ENCODE measurements at places on chromosomes 11 and 22. TPM values are rescaled to one million over a fixed set of nuclear protein-coding genes. Genes with fewer than 3 reads are reported as not detected.

GRCh38 chr11:111975076-111975806 is 38.1 kb downstream of the DIXDC1 start:
- no peak for DNase-seq

- DNase-seq, result no peak
These were observed 420.0 kb downstream of the CTTN start for GRCh38 chr11:70818351-70818750.

GRCh38 chr11:44589301-44589700 is 23.8 kb downstream of the CD82 start:
- DNase-seq, result no peak

DNA sequence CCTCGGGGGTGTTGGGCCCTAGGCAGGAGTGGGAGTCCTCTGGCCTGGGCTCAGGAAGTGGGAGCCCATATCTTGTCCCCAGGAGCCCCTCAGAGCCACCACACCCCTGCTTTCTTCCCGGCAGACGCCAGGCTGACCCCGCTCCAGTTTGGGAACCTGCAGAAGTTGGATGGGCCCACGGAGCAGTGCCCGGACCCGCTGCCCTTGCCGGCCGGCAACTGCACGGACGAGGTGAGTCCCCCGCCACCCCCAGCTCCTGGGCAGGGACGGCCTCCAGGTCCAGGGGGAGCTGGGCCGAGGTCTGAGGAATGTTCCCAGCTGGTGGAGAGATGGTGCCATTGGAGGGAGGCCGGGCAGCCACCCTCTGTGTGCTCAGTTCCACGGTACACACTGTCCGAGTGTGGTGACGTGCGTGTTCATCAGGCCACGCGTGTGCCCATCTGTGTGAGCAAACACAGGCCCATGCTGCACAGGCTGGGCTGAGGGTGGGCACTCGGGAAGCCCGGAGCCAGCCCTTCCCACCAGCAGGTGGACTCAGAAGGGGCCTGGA is 4.8 kb downstream of the MUC5B start:
- peak; percentile 7 for DNase-seq

GRCh38 chr11:78465169-78465942 is 47.7 kb upstream of the GAB2 start:
- DNase-seq, result no peak

Gene APOL2
- 24.4 TPM for total RNA-seq

Gene VSTM5
- total RNA-seq, result not detected
